ENCODE measurements at places on chromosomes 2 and 18. TPM values are rescaled to one million over a fixed set of nuclear protein-coding genes. Genes with fewer than 3 reads are reported as not detected.

Gene UGT1A10
- total RNA-seq: 0.26 TPM

Gene GTF2A1L
- total RNA-seq: not detected

Gene DPYSL5
- total RNA-seq: 5.9 TPM

Gene CERS6
- 15.1 TPM for total RNA-seq

Gene CELF4
- not detected for total RNA-seq

Gene KCNG2
- not detected for total RNA-seq

Gene SGPP2
- 0.16 TPM for total RNA-seq

Gene LRATD1
- total RNA-seq: 0.03 TPM

Gene FN1
- total RNA-seq: 194 TPM
